Activated effector memory CD4-positive, alpha-beta T cell treated with Interleukin-2 at 50 U/mL for 16 hours (primary cell): ENCODE measurements at places on chromosomes 12 and 14.

- no peak for DNase-seq
Observed at GRCh38 chr14:89121968-89122620, 294.9 kb downstream of the FOXN3 start.

DNA sequence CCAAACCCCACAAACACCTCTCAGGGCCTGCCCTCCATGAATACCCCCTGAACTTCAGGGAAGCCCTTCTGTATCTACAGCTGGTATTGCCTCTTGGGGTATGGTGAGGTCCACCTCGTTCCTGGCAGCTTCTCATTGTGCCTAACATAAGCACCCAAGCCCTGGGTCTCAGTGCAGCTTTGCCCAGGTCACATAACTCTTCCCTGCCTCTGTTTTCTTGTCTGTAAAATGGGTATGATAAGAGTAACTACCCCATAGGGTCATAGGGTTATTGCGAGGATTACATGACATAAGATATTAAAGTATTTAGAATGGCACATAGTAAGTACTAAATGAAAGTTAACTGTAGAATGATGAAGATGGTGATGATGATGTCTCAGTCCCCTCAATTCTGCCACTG, 190.0 kb upstream of the PWP1 start:
- DNase-seq = no peak

DNA sequence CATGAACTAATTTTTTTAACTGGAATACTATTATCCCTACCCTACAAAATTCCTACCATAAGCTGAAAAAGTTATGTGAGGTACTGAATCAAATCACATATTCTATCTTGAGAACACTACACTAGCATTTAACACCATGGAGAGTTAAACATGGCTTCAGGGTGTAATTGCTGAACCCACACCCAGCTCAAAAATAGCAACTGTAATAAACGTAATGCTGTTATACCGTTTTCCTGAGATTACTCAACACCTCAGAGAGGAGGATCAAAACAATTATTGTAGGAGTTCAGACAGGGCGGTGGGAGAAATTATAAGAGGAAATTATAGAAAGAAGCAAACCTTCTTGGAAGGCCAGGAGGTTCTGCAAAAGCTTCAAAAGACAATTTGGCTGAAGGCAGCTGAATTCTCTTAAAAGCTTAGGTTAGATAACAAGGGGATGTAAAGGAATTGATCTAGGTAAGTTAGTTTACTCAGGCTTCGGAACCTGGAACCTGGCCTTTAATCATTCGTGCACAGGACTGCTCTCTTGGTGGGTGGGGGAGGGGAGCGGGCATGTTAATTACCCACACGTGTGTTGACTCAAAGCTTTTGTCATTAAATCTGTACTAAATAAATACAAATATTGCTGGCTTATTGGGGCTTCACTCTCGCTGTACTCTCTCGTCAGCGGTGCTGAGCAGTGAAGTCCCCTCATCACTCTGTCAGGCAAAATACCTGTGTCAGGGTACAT, 12.1 kb upstream of the IPO8 start:
- no peak for DNase-seq

GRCh38 chr12:119681111-119681510, 13.2 kb downstream of the PRKAB1 start:
- DNase-seq = no peak

DNA sequence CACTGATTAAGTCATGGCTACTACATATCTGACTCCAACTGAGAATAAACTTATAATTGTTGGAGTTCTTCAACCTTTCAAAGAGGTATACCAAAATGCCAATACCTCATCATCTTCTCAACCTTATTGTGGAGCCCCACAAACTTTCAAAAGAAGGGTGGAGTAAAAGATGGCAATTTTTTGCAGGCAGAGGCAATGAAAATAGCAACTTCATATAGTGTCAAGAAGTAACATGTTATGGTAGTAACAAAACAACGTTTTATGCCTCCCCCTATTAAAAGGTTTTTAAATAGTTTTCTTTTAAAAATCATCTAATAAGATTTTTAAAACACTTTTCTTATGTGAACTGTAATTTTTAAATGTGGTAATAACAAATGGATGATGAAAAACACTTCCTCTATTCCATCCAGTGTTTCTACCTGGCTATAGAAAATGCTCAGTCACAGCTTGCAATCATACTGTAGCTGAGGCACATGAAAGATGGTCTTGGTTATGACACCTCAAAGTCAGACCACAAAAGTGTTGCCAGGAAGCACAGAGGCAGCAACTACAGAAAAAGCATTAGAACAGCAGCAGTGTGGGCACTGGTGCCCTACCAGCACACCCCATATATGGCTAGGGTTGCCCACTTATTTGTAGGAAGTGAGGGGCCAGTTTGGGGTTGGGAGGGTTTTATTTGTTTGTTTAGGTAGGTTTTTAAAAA, 7.0 kb downstream of the PPP1R12A start:
- DNase-seq = peak; percentile 21
